ENCODE measurements at places on chromosomes 5 and 9.
A peak's percentile ranks its signal among the peaks of the same experiment; 100 is the strongest.

DNA sequence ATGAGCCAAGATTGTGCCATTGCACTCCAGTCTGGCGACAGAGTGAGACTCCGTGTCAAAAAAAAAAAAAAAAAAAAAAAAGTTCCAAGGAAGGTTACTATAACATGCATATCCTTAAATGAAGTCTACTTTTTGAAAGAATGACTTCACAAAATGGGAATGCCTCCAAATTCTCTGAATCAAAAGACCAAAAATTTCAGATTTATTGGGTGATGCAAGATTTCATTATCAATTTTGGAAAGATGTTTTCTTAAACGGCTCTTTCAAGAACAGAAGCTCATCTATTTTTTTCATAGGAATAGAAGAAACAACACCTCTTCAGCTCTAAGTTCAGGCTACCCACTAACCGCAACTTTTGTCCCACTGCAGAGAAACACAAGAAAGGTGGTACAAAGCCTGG, 69.9 kb downstream of the AUH start:
- no peak for DNase-seq

- DNase-seq = no peak
Measured at GRCh38 chr9:71268871-71269635, 147.6 kb upstream of the TRPM3 start.

GRCh38 chr5:55308254-55308836, 556 bp downstream of the MTREX start:
- peak; percentile 37 for DNase-seq

DNA sequence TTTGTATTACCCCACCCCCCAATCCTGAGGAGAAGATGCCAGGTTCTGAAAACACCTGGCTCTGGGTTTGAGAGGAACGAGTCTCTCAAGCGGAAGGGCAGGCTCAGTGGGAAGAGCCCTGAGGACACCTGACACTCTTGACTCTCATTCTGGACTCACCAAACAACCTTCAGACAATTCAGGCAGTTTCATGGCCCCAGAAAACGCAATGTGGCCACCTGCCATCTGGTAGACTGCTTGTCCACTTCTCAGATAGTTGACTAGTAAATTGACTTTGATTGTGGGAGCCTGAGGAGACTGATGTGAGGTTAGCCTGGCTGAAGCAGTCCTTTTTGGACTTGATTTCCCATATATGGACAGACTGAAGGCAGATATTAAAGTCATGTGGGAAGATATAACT, 117.5 kb upstream of the FSTL4 start:
- DNase-seq = no peak

DNA sequence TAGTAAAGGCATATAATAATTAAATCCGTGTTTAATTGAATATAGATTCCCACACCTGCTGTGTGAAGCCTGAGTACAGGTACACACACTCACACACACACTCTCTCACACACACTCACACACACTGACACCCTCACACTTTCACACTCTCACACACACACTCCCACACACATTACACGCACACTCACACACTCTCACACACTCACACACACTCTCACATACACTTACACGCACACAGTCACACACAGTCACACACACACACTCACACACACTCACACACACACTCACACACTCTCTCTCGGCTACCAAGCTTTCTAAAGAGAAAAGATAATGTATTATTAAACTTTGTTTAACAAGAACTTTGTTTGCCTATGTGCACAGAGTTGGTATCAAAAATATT, 195.1 kb upstream of the CTNND2 start:
- DNase-seq = no peak

DNA sequence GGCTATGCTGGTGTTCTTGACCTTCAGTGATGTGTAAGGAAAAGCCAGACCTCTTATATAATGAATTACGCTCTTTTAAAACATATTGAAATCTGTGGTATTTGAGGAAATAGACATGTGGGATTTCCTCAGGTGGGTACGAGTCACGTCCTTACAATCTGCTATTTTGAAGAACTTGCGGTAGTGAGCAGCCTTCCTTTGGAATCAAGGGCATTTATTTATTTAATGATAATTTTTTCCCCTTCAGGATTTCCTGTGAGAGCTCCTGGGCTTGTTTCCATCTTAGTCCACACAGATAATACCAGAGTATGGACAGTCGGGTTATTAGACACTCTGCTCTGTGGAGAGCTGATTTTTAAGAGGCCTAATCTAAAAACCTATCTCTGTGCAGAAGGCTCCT, 167.9 kb downstream of the ARHGEF28 start:
- DNase-seq = no peak

DNA sequence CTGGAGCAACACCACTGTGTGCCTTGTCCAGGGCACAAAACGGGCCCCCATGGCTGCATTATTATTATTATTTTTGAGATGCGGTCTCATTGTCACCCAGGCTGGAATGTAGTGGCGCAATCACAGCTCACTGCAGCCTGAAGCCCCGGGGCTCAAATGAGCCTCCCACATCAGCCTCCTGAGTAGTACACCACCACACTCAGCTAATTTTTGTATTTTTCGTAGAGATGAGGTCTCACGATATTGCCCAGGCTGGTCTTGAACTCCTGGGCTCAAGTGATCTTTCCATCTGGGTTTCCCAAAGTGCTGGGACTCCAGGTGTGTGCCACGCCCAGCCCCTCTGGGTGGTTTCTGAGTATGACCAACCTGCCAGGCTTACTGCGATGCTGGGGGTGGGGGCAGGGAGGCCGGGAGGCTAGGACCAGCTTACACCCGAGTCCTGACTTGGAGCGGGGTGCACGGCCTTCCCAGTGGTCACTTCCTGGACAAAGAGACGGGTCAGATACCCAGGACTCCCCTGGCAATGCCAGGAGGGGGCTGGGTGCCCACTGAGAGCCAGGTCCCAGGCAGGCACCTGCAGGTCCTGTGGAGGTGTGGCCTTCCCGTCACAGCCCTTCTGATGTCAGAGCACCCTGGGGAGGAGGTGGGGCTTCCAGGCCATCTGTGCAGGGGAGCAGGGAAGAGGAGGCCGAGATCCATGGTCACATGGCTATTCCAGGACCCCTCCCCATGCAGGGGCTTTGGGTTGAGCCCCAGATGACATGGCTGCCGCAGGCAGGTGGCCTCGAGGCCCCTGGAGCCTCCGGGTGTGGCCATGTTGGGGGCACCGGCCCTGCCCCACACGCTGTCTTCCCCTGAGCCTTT, 8.3 kb upstream of the NRARP start:
- no peak for DNase-seq

DNA sequence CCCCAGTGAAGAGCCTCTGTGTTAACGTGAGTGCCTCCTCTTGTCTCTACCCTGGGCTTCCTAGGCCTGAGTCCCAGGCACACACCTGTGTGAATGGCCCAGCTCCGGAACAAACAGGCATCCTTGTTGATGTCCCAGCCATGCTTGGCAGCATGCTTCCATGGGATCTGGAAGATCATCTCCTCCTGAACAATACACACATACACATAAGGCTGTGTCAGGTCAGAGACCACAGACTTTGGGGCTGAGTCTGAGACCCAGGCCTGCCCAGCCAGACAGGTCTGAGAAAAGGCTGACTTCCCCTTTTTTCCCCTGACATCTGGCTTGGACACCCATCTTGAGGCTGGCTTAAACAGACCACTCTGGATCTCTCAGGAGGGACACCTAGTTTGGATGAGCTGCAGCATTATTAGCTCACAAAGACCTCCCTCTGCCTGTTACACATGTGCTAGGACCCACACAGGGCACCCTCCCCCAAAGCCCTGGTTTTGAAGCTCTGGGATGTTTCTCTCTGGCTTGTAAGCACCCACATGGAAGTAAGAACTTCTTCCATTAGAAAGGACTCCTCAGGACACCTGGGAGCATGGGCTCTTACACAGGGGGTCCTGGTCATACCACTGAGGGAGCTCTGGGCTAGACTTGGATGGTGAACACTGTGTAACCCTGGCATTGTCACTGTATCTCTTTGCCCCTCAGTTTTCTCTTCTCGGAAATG, 2.6 kb downstream of the IRF1 start:
- no peak for DNase-seq

DNA sequence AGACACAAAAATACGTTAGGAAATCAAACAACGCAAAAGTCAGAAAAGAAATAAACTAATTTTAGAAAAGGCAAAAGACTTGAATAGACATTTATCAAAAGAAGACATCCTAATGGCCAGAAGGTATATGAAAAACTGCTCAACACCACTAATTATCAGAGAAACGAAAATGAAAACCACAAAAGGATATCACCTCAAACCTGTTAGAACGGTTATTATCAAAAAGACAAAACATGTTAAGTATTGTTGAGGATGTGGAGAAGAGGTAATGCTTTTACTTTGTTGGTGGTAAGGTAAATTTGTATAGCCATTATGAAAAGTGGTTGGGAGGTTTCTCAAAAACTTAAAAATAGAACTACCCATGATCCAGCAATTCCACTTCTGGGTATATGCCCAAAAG, 230.0 kb upstream of the RGMB start:
- no peak for DNase-seq

GRCh38 chr5:36743891-36744772, 132.4 kb upstream of the NIPBL start:
- DNase-seq = peak; percentile 63

DNA sequence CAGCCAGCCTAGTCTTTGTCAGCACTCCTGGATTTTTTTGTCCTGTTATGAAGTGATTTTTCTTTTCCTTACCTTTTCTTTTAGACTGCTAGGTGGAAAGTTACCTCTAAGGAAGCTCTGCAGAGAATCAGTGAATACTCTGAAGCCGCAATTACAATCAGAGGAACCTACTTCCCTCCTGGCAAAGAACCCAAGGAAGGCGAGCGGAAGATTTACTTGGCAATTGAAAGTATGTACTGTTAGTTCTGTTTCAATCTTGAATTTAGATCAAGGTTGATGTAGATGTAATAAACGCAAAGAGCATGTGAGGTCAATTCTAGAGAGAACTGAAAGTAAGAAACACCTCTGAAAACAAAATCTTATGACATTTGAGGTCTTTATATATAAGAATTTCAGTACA, 27.0 kb upstream of the C5orf24 start:
- no peak for DNase-seq

- no peak for DNase-seq
Measured at GRCh38 chr5:157108976-157109375, at the start of gene HAVCR2. HAVCR2 (minus strand) TSS chr5:157109044; CDS start chr5:157108983, 61 bp downstream.

GRCh38 chr9:127291246-127291778, 26.7 kb downstream of the GARNL3 start:
- DNase-seq = no peak

DNA sequence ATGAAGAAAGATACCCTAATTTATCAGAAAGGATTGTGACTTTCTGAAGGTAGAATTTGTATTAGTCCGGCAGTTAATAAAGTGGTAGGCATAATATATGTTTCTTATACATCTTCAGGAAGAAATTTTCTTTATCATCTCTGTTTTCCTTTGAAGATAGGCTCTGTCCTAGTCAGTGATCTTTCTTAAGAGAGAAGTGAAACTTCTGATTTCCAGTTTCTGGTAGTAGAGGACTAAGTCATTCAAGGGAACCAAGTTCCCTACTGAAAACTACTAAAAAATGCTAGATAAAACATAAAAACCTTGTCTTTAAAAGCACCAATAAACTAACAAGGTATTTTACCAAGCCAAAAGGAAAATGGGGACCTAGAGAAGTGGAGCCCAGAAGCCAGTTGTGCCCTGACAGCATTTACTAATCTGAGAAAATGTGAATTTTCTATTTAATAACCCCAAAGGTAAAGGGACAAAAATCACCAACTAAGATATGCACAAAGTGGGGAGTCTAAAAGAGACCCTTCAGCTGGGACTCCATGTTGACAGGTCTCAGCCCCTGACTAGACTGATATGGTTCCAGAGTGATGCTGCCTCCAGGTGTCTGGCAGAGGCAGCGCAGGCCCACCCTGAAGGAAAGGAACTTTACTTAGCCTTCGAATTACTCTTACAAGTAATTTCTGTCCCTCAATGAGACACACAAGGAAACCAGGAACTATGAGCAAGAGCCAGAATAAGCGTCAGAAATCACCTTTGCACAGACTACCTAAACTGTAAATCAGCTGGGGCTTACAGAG, 72.7 kb downstream of the FAM78A start:
- DNase-seq = no peak

GRCh38 chr9:115481769-115482168, 363.8 kb upstream of the TNC start:
- DNase-seq = no peak

DNA sequence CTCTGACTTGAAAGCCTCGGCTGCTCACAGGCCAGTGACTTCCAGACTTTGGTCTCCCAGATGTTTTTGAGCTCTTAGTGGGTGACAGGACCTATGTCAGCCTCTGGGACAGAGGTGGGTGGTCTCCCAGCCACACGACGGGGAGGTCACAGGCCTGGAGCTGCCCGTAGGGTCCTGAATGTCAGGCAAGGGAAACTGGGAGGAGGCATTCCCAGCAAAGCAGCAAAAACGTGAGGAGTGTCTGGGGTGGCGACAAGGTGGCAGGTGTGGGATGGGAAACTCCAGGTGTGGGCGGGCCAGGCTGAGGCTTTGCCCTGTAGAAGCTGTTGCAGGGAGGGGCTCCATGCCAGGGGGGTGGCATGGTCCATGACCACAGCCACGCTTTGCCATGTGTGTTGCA, 110.5 kb downstream of the CACNA1B start:
- DNase-seq = no peak

DNA sequence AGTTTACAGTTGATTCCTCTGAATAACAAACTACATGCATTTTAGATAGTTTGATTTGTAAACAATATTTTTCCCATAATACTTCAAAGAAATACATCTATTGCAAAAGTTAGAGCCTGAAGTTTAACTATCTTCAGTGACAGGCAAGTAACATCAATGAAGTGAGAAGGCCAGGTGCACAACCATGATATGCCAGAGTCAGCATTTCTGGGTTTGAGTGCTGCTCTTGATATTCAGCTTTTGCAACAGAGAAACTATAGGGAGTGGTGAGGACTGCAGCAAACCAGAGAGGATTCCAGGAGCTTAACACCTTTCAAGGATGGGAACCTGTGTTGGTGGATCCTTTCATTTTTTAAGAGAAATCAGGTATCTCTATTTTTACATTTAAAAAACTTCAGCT, 79.4 kb upstream of the RASEF start:
- DNase-seq = no peak

GRCh38 chr5:142749321-142749720, 20.9 kb upstream of the ARHGAP26 start:
- DNase-seq = no peak

GRCh38 chr5:170746075-170746960, 37.2 kb upstream of the GABRP start:
- DNase-seq = no peak

DNA sequence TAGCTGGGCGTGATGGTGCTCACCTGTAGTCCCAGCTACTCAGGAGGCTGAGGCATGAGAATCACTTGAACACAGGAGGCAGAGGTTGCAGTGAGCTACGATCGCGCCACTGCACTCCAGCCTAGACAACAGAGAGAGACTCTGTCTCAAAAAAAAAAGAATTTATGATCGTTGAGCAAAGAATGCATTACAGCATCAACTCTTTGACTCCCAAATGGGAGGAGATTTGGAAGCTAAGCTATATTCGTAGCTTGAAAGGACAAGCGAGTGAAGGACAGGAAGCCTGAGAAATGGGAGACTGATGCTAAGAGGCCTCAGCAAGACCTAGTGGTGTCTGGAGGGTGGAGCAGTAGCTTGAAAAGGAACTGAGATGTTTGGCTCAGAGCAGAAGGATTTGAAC, 10.3 kb upstream of the CCIN start:
- DNase-seq = no peak

Data from NCI-H1417 (cell line).